ENCODE measurements at places on chromosomes 5 and 9.
A peak's percentile ranks its signal among the peaks of the same experiment; 100 is the strongest.

- no peak for DNase-seq
These were observed 334.7 kb downstream of the ACTL7B start for GRCh38 chr9:108521063-108521590.

- DNase-seq: no peak
These were observed 1.9 kb downstream of the GNAQ start for GRCh38 chr9:78029551-78030295.

GRCh38 chr5:28548856-28549255, 1510.5 kb upstream of the CDH9 start:
- no peak for DNase-seq

- DNase-seq: no peak
These were observed 189.5 kb downstream of the ERCC6L2 start for GRCh38 chr9:96064826-96065481.

DNA sequence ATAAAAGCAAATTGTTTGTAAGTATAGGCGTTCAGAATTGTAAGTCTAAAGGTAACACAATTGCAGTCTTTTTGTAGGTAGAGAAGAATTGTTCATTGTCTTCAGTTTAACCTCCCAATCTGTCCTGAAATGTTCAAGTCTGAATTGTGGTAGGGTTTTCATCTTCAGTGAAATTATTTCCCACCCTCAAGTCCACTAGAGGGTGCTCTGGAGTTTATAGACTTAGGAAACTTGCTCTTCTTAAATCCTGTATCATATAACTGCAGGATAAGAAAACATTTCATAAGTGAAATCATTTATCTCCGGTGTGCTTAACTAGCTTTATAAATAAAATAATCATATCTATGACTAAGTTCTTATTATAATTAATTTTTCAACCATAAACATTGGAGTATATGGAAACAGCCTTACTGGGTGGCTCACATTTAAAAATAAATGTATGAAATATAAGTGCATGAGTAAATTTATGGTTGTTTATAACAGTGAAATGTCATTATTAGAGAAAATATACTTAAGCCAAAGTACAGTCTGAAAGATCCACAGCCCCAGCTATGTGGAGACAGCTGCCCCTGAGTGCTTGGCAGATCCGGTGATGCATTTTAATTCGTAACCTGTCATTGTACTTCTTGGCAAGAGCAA, 182.4 kb upstream of the OTULINL start:
- no peak for DNase-seq

GRCh38 chr9:4760122-4760521, 19.1 kb upstream of the AK3 start:
- DNase-seq: no peak

GRCh38 chr9:23796209-23796608, 29.8 kb downstream of the ELAVL2 start:
- DNase-seq: no peak

GRCh38 chr9:109466623-109467590, 31.2 kb downstream of the PTPN3 start:
- DNase-seq: no peak

DNA sequence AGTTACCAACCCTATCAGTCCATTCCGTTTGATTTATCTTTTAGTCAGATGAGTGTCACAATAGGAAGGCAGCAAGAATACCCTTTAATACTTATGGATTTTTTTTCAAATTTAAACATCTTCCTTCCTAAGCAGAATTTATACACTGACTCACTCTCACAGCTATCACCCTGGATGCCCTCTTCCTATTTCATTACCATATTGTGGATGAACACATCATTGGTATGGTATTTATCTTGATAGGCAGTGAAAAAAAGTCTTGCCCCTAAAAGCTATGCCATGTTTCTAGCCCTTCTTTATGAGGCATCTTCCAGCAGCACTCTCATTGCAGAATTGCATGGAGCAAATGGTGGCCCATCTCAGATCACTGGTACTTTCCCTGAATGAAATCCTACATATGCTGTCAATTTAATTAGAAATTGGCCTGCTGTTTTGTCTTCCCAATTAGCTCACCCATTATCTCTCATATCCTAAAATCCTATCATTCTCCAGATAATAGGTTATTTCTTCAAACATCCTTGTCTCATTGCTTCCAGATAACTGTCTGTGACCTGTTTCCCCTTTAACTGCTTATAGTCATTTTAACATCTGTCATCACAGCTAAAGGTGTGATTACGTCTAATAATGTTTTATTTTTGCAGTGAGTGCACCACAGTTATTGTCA, 433.5 kb upstream of the POU5F2 start:
- DNase-seq: no peak

- DNase-seq: no peak
These were observed 31.3 kb downstream of the ISL1 start for GRCh38 chr5:51414516-51414915.

DNA sequence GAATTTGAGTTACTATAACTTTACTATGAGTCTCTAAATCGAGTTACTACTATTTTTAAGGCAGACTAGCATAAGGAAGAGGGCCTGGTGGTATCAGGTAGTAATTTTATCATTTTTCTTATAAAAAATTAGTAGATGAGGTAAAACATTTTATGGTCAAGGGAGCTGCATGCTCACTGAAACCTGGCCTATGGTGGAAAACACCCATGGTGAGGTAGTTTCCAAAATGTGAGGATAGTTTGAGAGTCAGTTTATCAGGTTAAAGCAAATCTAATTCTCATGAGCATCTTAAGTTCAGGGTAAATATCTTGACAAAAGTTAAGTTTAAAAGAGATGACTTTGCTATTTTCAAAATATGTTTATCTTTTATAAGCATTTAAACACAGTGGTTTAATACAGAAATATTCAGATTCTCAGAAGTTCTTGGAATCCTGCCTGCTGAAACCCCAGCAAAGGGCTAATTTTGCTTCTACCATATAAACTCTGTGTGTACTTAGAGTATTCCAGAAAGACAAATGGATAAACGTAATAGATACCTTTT, 10.0 kb downstream of the DDX4 start:
- no peak for DNase-seq

- no peak for DNase-seq
These were observed 22.2 kb upstream of the CMBL start for GRCh38 chr5:10329820-10330481.

DNA sequence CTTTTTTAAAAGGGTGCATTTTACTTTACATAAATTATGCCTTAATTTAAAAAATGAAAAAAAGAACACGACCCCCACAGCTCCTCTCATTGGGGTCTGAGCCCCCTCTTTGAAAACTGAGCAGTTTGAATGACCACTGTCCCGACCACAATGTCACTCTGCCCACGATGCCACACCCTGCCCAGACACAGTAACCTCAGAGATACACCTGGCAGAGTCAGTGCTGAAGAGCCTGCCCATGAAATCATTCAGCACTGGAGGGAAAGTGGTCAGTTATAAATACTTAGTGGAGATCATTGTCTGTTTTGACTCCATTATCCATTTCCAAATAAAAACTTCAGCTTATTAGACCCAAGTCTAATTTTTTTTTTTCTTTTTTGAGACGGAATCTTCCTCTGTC, 49.3 kb downstream of the DNAJC21 start:
- no peak for DNase-seq

DNA sequence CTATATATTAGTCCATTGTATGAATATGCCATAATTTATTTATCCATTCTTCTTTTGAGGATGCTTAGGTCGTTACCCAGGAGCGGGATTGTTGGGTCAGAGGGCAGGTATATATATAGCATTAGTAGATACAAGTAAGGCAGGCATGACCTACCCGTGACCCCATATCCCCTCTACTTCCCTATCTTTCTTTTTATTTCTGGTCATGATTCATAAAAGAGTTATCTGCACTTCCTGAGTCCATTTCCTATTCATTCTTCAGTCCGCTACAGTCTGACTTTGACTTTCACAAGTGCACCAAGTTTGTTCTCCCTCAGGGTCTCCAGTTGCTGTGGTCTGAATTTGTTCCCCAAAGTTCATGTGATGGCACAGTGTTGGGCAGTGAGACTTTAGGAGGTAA, 6.9 kb downstream of the RHOBTB3 start:
- DNase-seq: no peak

DNA sequence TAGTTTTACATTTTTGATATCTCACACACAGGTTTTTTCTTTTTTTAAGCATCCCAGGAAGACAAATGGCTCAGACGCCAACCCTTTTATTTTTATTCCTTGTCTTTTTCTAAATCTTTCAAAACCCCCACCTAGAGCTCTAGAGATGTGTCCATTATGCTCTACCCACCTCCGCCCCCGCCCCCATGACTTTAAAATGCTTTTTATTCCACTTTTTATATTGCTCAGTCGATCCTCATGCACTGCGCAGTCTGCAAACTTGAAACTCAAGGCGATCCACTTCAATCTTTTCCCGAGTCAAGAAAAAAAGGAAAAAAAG, 411 bp upstream of the MAT2B start:
- no peak for DNase-seq

GRCh38 chr9:110131499-110131898, 76.5 kb downstream of the C9orf152 start:
- no peak for DNase-seq

- no peak for DNase-seq
These were observed 434.0 kb downstream of the GADD45G start for GRCh38 chr9:90038763-90039162.

DNA sequence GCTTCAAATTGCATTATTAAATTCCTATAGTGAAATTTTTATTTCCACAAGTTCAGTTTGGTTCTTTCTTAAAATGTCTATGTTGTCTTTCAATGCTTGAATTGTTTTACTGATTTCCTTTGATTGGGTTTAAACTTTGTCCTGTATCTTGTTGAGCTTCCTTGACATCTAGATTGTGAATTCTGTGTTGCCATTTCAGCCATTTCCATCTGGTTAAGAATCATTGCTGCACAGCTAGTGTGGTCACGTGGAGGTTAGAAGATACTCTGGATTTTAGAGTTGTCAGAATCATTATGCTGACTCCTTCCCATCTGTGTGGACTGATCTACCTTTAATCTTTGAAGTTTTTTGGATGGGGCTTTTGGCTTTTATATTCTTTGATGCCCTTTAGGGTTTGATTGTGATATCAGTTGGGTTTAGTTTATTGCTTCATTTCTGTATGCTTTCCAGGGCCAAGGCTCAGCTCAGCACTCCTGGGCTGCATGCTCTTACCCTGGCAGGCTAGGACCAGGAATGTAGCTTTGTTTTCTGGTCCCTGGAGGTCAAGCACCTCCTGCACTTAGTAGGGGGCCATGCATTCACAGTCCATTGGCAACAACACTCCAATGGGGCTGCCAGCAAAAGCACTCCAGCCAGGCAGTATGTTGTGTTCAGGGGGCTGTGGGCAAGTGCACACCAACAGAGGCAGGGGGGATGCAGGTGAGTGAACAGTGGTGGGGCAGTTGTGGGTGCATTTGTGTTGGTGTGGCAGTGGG, 141.4 kb downstream of the PRR16 start:
- DNase-seq: no peak

- DNase-seq: no peak
These were observed 2.7 kb downstream of the TNFAIP8 start for GRCh38 chr5:119358530-119358900.

- no peak for DNase-seq
These were observed 182.7 kb downstream of the NR3C1 start for GRCh38 chr5:143220748-143221251.

- DNase-seq: no peak
These were observed 40.2 kb upstream of the TEX48 start for GRCh38 chr9:114722081-114722621.

- DNase-seq: no peak
These were observed 134.7 kb downstream of the SEMA5A start for GRCh38 chr5:9411142-9411541.

DNA sequence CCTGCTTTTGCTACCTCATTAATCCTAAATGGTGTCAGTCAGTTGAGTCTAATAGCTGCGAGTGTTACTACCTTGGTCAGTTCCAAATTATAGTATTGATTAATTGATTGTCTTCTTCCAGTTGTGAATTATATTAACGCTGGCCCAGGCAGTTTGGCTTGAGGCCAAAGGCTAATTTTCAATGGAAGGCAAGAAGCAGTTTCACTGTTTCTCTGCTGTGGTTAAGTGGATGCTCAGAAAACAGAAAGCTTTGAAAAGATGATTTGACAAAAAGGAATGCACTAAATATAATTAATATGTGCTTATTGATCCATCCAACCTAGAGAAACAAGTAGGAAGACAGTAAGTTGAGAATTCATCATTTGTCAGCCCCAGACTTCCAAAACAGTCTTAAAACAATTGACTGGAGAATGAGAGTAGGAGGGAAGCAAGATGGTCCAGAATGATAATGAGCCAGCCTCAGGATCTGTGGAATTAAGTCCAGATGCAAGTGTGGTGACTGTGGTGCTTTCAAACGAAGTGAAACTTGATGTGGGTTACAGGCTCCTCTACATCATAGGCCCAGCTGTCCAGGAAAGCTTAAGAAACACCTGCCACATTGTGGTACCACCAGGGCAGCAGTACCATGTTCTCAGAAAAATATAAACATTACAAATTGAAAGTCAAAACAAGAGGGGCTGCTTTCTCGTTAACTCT, 1371.0 kb upstream of the DMAC1 start:
- DNase-seq: no peak

- DNase-seq: no peak
These were observed 47.8 kb upstream of the JADE2 start for GRCh38 chr5:134477462-134478245.

DNA sequence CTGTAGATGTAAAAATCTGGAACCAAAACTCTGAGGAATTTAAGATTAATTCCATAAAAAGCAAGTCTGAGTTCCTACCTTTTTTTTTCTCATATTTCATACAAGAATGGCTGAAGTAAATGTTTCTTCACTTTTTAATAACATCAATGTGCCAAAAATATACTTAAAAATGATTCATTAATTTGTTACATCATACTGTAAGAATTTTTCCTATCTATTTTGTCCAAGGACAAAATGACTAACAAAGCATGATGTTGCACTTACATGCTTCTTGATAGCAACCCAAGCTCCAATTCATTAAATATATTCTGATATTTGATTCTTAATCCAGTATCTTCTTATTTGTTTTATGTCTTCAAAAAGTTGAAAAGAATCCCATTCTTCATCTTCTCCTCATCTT, 988.3 kb downstream of the TLE1 start:
- DNase-seq: no peak

GRCh38 chr5:14706615-14707021, 42.1 kb downstream of the OTULIN start:
- DNase-seq: peak; percentile 18

GRCh38 chr9:127991017-127991756, 10.4 kb upstream of the EEIG1 start:
- DNase-seq: no peak

GRCh38 chr9:92185681-92186080, 70.5 kb upstream of the SPTLC1 start:
- no peak for DNase-seq

- no peak for DNase-seq
These were observed 138.6 kb downstream of the SMARCA2 start for GRCh38 chr9:2153630-2154217.

GRCh38 chr9:30995956-30996738, 1388.3 kb upstream of the ACO1 start:
- DNase-seq: no peak
